ENCODE measurements at places on chromosomes 7 and 10.

GRCh38 chr10:102744374-102745051 is 765 bp downstream of the WBP1L start:
- no peak for DNase-seq

DNA sequence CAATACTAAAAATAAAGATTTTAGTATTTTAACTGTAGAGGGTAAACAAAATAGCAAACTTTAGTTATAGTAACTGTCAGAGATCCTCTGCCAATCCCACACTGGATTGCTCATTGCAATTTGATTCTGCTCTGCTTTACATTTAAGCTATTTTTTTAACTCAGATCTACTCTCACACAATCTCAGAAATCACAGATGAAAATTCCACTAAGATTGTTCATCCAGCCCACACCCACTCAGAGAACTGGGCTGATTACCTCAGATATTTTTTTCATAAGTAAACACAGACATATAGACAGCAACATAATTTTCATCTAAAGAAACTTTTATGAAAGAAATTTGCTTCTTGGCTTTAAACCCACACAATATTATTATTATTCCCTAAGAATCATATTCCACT is 7.0 kb downstream of the OSBPL3 start:
- no peak for DNase-seq

DNA sequence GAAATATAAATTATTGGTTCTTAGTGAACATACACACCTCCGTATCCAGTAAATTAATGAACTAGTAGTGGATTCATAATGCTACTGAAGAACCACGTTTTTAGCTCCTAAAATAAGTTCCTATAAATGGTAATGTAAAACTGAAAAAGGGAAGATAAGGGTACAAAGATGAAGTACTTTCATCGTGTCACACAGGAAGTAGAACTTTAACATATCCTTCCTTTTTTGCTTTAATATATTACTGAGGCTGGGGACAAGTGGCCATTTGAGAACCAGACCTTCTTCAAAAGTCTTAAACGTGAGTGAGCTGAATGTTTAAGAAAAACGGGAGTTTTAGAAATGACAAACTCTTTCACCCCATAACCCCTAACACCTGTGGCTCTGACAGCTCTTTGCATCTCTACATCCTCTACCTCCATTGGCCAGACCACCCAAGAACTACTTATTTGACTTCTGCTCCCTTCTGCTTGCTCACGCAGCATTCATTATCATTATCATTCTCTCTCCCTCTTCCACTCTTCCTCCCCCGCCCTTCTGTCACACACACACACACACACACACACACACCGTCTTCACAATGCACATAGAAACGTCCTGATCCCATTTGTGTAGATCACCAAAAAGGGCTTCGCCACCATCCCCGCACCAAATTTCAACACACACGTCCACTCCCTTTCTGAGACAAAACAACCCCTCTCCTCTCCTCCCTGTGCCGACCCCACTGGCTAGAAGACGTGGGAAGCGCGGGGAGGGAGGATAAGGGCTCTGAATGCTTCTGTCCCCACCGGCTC is 677 bp downstream of the SKAP2 start:
- DNase-seq, result no peak

DNA sequence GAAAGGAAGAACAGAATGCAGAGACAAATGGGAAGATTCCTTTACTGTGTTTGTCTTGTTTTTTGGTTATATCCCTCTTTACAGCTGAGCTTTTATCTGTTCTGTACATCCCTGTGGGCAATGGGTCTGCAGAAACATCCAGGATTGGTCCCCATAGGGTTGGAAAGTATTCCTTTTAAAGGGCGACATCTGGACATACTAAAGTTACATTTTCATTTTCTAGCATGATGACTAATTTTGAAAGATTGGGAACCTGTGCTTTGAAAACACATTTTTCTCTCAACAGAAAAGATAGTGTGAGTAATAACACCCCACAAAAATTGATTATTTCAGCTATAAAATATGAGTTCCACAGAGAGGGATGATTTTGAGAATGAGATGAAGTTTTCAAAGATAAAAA is 435.8 kb downstream of the GPAM start:
- no peak for DNase-seq

- no peak for DNase-seq
These were observed 67.7 kb downstream of the GPAM start for GRCh38 chr10:112115781-112116385.

GRCh38 chr7:28996836-28997235 is 38.7 kb upstream of the TRIL start:
- DNase-seq, result no peak

DNA sequence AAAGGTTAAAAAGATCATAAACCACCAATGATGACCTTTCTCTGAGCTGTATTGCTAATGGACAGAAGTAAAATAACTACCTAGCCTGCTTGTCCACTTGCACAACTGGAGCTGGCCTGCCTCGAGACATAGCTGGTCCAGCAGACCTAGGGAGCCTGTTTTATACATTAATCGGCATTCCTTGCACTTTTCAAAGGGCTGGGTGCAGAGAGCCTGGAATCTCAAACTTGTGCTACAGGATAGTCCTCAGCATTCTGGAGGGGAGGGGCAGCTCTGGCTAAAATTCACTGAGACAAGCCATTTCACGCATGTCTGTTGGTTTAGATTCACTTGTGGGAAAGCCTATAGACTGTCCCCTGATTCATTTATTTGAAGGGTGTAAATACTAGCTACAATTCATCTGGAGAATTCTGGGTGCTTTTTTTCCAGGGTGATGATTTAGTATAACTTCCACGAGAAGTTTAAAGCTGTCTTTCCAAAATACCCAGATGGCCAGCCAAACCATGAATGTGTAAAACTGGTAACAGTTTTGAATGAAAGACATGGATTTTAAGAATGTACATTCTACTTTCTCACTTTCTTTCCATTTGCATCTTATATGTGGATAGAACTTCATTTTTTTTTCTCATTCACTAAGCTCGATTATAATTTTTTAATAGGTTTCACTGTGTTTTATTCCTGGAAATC is 389.4 kb downstream of the KCNMA1 start:
- DNase-seq, result no peak

- no peak for DNase-seq
These were observed 120.4 kb downstream of the EPDR1 start for GRCh38 chr7:38040831-38041230.

DNA sequence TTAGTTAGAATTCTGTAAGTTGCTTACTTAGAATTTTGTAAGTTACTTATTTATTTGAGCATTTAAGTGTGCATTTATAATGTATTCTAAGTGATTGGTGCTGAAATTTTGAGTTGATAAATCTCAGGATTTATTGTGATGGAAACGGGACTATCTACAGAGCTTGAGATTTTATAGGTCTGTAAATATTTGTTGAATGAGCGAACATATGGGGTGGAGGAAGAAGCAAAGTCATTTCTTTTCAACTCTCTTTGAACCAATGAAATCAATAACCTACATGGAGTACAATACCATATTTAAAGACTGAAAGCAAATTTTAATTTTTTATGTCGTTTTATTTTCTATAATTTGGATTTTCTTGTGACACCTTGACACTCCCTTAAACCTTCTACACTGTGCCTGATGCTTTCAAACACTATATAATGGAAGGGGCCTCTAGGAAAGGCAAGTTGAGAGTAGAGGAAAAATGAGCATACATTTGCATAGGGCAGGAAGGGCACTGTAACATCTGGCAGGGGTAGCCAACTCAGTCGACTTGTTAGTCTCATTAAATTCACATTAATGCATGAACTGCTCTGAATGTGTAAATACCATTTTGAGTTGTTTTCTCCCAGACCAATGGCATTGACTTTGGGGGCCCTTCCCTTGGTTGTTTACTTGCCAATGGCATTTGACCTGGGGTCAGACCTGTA is 204.2 kb downstream of the DYNC1I1 start:
- DNase-seq, result no peak

- no peak for DNase-seq
These were observed 34.3 kb downstream of the C10orf120 start for GRCh38 chr10:122665329-122665860.

- DNase-seq, result peak; percentile 25
These were observed 6.8 kb upstream of the TAS2R40 start for GRCh38 chr7:143214789-143215679.

DNA sequence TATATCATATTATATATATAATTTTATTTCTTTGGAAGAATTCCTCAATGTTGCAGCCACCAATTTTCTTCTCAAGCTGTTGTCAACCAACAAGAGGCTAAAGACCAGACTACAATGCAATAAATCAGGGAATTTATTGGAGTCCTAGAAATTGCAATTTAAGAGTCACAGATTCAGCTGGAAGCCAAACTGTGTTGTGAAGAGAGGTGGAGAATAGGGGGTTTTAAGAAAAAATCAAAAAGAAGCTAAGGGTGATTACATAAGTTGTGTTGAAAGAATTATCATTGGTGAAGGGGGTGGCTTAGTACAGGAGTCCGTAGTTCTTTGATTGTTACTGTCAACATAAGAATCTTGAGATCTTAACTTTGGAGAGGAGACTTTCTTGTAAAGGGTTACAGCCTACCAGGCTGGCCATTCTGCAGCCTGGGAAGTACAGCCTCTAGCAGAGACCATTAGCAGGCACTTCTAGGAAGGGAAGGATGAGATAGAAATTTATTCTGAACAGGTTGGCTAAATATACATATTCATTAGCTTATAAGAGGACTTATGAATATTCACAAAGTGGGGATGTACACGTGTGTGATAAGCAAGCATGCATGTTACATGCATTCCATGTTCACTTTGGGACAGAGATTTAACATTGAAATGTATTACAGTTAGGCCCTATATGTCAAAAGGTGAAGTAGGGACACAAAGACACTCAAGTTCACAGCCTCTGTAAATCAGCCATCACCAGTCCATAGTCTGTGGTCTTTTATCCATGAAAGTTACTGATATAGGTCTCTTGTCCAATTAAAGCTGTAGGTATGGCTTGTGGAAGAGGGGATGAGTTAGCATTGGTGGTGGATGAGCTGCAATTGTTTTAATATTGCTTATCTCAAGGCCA is 8.3 kb upstream of the TMEM168 start:
- no peak for DNase-seq

GRCh38 chr10:104557966-104558365 is 83.1 kb upstream of the SORCS3 start:
- DNase-seq, result no peak

DNA sequence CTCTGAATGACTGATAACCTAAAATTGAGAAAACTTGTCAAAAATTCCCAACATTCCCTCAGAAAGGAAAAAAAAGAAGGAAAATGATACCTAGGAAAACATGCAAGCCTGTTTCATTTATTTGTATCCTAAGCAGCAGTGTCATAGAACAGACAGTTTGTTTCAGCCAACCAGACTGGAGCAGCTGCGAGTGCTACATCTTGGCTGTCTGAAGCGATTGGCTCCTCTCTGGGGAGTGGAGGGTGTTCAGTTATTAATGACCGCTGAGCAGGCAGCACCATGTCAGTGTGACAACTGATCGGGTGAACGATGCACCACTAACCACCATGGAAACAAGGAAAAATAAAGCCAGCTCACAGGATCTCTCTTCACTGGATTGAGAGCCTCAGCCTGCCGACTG is at the start of gene LRRN3:
TSS of gene LRRN3 (plus strand) at position 282 of the 400 bp plus-strand sequence. CDS start 31,646 bp downstream, outside the sequence.
- DNase-seq, result no peak

GRCh38 chr10:11081408-11081807 is 63.7 kb downstream of the CELF2 start:
- DNase-seq, result no peak

DNA sequence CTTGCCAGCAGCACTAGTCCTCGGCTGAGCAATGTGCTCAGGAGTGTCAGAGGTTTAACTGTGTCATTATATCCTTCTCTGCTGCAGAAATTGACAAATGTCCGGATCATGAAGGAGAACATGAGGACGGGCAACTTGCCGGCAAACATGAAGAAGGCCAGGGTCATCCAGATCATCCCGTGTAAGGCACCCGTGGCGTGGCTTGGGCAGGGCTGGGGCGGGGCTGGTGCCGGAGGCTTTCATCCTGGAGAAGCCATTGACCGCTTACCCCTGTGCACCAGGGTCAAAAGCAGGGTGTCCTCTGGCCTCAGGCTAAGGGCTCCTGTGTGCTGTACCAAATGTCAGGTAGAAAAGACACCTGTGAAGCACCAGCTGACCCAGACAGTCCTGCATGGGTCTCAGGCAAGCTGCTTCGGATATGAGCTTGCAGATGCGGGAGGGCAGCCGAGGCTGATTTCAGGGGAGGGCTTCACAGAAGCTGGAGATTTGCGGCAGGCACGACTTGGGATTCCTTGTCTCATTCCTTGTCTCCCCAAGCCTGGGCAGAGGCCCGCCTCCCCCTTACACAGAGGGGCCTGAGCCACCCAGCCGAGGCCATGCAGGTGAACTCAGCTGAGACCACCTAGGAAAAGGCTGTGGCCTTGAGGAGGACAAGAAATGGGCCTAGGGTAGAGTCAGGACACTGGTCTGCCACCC is 55.4 kb downstream of the MKI67 start:
- DNase-seq, result no peak

- DNase-seq, result no peak
These were observed 604.0 kb upstream of the PFKP start for GRCh38 chr10:2463316-2463715.

DNA sequence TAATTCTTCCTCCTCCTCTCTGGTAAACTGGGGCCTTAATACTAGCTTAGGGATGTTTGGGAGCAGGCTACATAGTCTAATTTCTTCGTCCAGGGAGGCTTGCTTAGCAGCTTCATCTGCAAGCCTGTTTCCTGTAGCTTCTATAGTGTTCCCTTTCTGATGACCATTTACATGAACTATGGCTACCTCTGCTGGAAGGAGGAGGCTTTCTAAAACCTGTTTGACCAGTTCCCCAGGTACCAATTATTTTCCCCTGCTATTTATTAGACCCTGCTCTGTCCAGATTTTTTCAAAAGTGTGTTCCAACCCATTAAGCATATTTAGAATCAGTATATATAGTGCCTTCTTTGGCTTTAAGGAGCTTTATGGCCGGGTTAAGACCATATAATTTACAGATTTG is 38.8 kb upstream of the DNAH11 start:
- no peak for DNase-seq

DNA sequence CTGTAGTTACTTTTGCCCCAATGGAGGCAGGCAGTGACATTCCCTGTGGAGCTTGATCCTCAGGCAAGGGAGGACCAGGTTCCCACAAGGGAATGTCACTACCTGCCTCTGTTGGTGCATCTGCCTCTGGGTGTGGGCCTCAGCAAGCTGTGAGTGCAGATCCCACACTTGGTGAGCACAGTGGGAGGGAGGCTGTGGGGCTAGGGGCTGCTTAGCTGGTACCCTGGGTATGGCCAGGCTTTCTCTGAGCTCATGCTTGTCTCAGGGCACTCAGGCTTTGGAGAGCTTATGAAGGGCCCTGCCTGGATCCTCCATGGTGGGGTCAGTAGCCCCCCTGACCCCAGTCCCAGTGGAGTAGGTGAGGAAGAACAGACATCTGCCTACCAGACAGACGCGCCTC is 16.2 kb upstream of the ZNF488 start:
- no peak for DNase-seq

GRCh38 chr10:110773693-110774068 is 98.0 kb upstream of the PDCD4 start:
- DNase-seq, result no peak

DNA sequence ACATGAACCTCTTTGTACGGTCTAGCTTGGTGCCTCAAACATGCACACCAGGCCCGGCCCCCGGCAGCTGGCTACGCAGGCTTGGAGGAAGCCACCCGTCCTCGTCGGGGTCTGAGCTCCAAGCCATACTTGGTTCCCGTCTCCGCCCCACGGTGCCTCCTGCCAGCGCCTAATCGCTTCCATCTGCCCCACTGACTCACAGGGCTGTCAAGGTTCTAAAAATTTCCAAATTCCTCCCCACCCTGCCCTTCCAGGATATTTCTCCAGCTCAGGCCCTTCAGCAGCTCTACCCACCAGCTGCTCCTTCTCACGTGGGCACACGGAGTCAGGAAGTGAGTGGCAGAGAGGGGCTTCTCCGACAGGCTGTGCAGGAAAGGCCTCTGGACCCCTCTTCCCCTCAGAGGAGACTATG is 38.8 kb downstream of the TMEM270 start:
- DNase-seq, result no peak
